ENCODE measurements at places on chromosomes 7 and 10.

GRCh38 chr7:6026820-6027311, 4.3 kb upstream of the ANKRD61 start:
- DNase-seq = peak; percentile 55

DNA sequence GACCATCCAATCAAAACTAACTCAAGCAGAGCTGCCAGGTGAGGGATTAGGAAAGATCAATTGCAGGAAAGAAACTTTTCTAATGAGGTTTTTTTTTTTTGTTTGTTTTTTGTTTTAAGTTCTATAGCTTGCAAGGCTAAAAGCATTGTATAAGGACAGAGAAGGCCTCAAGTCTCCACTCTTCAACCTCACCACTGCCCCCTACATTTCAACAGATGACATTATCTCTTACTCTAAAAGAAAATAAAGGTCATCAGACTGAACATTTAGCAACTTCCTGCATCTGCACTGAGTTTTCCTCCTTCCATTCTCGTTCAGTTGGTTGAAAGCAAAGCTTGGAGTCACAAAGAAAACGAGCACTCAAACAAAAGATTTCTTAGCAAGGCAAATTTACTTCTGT, 45.2 kb upstream of the EXOC4 start:
- peak; percentile 52 for DNase-seq

DNA sequence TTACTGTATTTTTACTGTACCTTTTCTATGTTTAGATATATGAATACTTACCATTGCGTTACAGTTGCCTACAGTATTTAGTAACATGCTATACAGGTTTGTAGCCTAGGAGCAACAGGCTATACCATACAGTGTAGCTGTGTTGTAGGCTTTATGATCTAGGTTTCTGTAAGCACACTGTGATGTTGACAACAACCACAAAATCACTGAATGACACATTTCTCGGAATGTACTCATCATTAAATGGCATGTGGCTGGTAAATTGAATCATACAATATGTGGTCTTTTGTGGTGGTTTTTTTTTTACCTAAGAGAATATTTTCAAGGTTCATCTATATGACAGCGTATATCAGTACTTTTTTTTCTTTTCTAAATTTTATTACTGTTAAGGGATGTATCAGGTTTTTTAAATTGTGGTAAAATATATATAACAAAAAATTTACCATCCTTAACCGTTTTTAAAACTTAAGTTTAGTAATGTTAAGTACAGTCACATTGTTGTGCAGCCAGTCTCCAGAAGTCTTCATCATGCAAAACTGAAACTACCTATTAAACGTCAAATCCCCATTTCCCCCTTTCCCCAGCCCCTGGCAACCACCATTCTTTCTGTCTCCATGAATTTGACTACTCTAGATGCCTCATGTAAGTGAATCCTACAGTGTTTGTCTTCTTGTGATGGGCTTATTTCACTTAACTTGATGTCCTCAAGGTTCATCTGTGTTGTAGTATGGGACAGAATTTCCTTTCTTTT, 21.5 kb downstream of the BTAF1 start:
- DNase-seq = no peak

- no peak for DNase-seq
Observed at GRCh38 chr10:80730522-80730921, 192.8 kb downstream of the SH2D4B start.

DNA sequence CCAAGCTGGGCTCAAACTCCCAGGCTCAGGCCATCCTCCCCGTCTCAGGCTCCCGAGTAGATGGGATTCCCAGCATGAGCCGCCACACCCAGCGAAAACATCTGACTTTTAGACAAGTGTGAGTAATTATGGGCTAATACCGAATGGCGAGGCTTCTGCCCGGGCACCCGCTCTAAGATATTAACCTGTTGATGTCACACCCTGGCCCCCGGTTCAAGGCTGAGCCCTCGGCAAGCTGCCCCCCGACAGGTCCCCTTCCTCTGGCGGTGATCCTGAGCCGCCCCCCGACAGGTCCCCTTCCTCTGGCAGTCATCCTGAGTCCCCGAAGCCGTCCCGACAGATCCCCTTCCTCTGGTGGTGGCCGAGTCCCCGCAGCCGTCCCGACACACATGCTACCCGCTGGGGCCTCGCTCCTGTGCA, 5.2 kb downstream of the PSMG3 start:
- DNase-seq = peak; percentile 12

DNA sequence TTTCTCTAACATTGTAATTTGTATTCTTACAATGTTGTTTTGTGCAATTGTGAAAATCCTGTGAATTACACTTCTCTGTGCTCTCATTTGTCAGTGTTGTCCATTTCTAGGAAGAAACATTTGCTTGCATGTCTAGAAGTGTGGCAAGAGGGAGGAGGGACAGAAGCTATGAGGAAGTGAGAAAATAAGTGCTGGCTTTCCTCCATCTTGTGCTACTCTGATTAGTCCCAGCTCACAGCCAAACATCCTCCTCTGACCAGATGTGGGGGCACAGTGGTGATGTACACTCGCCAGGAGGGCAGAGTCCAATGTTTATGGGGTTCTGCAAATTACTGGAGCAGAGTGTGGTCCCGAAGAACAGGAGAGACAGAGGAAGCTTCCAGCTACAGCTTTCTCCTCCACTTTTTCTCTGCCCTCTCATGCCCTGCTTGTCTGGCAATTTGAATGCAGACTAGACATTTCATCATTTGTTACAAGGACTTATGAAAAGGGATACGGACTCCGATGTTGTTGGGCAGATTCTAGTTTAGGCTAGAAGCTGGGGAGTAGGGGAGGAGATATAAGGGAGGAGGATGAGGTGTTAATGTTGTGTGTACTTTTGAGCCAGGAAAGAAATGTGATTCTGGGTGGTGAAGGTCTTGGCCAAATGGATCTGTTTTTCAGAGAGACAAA, 131.0 kb upstream of the C1GALT1 start:
- no peak for DNase-seq

DNA sequence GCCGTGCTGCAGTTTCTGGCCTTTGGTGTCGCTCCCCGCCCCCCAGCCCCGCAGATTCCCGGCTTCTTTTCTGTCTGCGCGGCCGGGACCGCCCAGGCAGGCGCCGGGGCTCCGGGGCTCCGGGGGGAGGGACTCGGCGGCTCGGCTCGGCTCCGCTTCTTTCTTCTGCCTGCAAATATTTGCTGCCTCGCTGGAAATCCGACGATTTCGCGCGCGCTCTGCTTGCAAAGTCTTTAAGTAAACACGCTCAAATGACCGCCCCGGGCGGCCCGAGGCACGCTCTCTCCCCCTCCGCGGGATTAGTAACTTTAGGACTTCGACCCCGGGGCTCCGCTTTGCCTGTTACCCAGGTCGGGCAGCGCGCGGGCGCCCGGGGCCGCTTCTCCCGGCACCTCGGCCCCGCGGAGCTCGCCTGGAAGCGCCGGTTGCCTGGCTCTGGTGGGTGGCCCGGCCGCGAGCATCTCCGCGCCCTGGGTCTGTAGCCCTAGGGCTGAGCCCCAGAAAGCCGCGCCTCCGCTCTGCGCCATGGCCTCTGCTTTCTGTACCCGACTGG, 3.9 kb upstream of the GATA3 start:
- no peak for DNase-seq

DNA sequence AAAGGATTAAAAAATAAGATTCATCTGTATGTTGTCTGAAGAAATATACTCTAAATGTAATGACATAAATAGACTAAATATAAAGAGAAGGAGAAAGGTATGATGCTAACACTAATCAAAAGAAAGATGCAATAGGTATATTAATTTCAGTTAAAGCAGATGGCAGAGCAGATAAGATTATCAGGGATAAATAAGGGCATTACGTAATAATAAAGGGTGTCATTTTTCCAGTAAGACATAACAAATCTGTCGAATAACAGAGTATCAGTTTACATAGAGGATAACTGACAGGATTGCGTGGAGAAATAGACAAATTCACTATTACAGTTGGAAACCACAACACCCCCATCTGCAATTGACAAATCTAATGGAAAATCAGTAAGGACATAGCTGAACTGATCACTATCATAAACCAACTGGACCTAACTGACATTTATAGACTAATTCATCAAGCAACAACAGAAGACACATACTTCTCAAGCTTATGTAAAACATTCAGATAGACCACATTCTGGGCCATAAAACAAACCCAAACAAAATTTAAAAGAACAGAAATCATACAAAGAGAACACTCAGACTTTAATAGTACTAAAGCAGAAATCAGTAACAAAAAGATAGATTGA, 384.1 kb upstream of the COBL start:
- no peak for DNase-seq

- DNase-seq = no peak
Observed at GRCh38 chr7:141875453-141875852, 34.2 kb upstream of the PRSS37 start.

- DNase-seq = no peak
Observed at GRCh38 chr7:131753620-131754222, 197.3 kb upstream of the PODXL start.

DNA sequence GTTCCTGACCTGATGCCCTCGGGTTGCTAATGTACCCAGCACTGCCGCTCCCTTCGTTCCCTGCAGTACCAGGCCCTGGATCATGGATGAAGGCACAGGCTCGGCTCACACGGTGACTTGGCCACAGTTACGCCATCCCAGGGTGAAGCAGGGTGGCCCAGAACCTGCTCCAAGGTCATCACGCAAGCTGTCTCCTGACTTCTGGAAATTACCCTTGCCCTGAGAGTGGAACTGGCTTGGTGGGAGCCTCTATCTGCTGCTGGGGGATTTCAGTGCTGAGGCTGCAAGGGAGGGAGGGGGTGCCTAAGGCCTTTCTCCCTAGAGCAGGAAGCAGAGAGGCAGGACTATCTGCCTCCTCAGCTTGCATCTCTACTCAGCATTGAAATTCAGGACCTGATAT, 36.6 kb downstream of the FIGNL1 start:
- DNase-seq = no peak

- DNase-seq = no peak
Observed at GRCh38 chr7:158447151-158447505, 140.5 kb downstream of the PTPRN2 start.

GRCh38 chr7:108408296-108408991, 47.8 kb downstream of the NRCAM start:
- DNase-seq = no peak

DNA sequence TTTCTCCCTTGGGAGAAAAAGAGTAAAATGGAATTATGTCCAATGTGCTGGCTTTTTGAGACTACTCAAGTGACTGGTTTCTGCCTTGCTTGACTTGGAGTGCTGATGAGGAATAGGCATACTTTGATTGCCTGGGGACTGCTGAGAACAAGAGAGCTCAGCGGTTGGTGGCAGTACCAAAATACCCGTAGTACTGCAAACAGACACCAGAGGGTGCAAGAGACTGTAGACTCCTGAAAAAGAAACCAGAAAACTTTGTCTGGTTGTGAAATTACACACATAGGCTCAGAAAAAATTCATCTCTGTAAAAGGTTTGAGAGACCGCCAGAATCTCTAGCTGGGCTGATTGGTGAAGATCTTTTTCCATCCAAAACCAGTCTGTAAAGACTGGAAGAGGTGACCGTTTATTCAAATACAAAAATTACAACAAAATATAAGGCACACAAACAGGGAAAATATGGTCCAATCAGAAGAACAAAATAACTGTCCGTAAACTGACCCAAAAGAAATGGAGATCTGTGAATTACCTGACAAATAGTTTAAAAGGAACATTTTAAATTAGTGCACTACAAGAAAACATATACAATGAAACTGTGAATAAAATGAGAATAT, 18.5 kb downstream of the BICC1 start:
- peak; percentile 49 for DNase-seq

- DNase-seq = no peak
Observed at GRCh38 chr10:68345621-68346020, 12.9 kb upstream of the PBLD start.

DNA sequence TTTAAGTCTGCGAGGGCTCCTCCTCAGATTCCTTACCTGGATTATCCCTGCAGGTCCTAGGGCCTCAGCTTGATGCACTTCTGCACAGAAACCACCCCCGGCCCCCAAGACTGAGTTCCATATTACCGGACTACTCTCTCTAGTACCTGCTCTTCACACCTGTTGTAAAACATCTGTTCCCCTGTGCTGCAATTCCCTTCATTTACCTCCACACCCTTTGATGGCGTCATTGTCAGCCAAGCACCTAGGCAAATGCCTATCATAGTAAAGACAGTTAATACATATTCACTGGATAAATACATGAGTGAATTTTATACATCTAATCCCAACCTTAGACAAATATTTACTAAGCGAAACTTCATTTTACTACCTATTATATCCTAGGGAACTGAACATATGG, 275.5 kb downstream of the PLXDC2 start:
- DNase-seq = no peak

DNA sequence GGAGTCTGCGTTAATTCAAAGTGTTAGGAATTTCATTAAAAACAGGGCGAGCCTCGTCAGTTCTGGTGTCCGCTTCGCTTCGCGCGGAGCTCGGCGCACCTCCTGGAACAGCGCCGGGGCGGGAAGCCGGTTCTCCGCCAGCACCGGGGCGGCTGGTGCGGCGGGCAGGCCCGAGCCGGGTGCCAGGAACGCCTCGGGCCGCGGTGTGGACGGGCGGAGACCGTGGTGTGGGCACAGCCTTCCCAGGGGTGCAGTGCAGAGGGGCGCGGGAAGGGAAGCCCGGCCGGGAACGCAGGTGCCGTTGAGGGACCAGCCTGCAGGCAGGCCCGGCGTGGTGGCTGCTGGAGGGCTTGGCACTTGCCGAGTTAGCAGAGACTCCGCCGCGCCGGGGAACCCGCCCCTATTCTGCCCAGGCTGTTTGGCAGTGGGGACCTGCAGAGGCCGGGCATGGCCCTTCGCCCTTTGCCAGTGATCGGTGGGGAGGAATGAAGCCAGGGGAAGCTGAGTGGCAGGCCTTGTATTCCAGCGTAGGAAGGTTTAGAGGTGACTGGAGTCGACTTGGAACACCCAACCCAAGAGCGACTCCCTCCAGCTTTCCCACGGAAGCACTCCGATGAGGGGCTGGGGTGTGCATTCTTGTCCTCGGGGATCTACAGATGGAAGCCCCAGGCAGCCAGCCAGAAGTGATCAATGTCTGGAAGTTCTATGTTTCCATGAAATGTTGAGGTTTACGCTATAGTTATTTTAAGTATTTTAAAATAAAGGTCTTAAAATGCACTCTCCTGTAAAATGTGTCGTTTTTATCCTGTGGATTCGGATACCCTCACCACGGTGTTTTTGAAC, 945 bp upstream of the RHEB start:
- peak; percentile 47 for DNase-seq

DNA sequence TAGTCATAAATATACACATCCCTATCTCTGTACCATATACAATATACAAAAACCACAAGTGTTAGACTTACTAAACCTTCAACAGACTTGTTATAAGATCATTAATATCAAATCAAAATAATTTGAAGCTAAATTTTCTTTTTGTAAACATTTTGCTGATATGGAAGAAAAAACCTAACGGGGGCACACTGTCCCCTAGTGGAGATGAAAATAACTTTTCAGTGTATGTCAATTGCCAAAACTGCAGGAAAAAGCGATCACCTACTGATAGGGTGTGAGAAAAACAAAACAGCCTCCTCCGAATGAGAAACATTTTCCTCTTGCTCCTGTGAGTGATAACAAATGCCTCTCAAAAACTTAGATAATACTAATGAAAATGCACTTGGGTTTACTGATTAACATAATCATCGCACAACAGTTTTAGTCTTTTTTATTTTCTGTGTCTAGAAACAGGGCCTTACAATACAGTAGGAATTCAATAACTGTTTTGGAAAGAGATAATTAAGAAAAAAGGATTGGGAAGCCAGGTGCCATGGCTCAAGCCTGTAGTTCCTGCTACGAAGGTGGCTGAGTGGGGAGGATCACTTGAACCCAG, 322.7 kb downstream of the CRPPA start:
- DNase-seq = peak; percentile 32

- no peak for DNase-seq
Observed at GRCh38 chr10:113425541-113425951, 127.3 kb upstream of the HABP2 start.

All from hematopoietic multipotent progenitor cell treated with erythropoietin and hydrocortisone succinate and interleukin-3 and kit ligand, for 8 days (in vitro differentiated cells).